ENCODE measurements at places on chromosomes 2 and 18.

- DNase-seq = no peak
These were observed 336.5 kb upstream of the MMADHC start for GRCh38 chr2:149924028-149924427.

DNA sequence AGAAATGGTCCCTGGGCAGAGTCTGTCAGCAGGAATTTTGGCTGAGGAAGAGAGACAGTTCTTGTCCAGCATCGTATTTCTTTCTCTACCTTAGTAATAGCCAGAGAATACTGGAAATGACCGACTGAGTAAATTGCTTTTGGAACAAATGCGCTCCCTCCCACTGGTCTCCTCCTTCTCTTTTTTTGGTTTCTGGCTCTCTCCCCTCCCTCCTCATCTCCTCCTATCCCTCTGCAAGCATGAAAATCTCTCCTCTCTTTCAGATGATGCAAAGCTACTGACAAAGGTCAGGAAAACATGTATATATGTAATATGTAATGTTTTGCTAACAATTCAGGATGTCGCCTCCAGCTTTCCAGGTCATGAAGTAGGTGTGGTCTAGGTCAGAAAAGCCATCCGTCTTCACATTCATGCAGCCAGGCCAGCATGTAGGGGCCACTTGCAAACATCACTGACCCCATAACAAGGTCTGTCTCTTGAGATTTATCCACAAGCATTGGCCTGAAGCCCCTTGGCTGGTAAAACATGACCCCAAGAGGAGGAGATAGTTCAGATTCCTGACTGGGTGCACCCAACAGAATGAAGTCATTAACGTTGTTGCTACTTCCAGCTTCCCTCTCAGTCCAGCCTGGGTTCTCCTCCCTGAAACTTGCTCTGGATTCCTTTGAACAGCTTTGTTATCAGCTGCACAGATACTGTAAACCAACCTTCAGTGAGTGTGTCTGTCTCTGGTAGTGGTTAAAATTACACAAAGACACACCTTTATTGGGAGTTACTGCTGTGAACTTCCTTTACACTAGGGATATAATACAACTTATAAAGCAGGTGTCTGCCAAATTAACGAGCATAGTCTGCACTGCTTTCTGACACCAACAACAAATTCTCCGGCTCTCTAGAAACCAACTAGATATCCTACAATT is 864.4 kb upstream of the KLHL29 start:
- DNase-seq = no peak

DNA sequence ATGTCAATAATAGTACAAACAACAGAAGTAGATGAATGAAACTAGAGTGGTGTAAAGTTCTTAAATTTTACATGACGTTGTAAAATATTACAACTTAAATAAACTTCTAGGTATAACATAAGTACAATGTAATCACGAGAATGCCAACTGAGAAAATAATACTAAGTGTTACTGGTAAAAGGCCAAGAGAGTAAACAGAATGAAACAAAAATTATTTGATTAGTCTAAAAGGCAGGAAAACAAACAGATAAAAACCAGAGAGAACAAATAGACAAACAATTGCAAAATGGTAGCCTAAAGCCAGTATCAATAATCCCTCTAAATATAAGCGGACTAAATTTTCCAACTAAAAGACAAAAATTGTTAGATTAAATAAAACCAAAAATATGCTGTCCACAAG is 71.9 kb downstream of the SMAD2 start:
- no peak for DNase-seq

DNA sequence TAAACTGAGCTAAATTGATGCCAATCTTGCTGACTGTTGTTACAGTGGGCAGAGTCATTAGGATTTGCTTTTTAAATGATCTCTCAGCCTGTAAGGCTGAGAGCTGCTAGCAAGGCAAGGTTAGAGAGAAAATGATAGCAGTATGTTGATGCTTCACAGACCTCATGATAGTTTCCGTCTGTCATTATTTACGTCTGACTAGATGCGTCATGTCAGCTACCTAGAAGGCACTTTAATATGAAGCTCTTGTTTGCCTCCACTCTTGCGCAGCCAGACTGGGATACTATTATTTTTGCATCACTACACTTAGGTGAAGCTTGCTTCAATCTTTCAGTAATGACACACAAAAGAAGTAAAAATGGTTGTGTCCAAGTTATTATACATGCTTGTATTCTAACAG is 313.8 kb downstream of the LNPK start:
- DNase-seq = no peak

GRCh38 chr2:72863046-72863445 is 24.2 kb upstream of the SPR start:
- no peak for DNase-seq

GRCh38 chr2:207109768-207110167 is 56.0 kb downstream of the KLF7 start:
- no peak for DNase-seq

GRCh38 chr2:224022486-224022885 is 16.6 kb downstream of the SERPINE2 start:
- no peak for DNase-seq

DNA sequence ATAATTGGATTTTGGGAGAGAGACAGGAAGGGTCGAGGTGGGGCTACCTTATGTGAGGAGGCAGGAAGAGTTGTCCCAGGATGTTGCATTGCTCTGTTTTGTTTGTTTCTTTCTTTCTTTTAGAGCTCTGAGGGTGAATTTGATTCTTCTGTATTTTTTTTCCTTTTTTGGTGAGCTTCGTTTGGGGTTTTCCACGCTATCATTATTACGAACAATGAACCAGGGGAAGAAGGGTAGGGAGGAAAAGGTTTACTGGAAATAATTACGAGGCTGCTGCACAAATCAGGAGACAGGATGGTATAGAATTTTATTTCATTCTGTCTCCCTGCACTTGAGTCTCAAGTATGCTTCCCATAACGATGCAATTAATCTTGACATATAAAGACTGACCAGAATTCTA is 51.4 kb upstream of the ZNF516 start:
- no peak for DNase-seq

- no peak for DNase-seq
These were observed 258.8 kb downstream of the GLI2 start for GRCh38 chr2:120994301-120994995.

- DNase-seq = no peak
These were observed 97.4 kb downstream of the ADD2 start for GRCh38 chr2:70670626-70671025.

GRCh38 chr2:170739048-170739447 is 23.9 kb downstream of the SP5 start:
- no peak for DNase-seq

GRCh38 chr18:9688036-9688741 is 19.9 kb upstream of the RAB31 start:
- DNase-seq = no peak

DNA sequence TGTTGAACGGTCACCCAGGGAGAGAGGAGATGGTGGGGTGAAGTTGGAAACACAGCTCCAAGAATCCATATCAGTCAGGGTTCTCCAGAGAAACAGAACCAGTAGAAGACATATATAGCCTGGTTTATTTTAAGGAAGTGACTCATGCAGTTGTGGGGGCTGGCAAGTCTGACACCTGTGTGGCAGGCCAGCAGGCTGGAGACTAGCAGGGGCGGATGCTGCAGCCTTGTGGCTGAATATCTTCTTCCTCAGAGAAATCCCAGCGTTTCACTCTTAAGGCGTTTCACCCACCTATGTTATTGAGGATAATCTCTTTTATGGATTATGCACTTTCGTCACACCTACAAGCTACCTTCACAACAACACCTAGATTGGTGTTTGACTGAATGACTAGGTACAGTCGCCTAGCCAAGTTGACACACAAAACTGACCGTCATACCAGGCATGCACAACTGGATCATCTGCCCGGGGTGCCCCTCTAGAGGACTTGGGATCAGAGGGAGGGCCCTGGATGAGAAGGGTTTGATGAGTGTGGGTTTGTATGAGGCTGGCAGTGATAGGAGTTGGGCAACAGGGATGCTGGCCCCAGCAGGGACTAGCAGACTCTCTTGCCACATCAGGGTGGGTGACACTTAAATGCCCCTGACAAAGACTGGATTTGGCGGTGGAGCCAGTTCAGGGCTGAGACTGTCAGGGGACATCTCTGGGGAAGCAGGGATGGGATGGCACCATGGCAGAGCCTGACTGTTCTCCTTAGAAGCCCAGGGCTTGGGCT is 23.4 kb downstream of the MROH2A start:
- DNase-seq = no peak

DNA sequence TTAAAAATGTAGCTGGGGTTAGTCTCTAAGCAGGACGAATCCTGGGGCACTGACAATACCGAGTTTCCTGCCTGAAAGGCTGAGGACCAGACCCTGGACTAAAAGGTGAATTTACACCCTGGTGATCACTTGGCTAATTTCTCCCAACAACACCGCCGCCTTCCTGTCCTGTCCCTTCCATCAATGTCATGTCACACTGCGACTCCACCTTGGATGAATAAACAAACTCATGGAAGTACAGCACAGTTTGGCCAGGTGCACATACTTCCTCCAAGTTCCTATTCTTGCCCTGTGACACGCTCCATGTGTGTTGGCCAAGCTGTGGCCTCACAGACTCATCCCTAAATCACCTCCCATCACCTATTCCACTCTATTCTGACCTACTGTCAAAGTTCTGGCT is 15.9 kb upstream of the GALM start:
- DNase-seq = no peak

GRCh38 chr2:172215172-172215935 is 112.7 kb upstream of the DLX2 start:
- DNase-seq = no peak

DNA sequence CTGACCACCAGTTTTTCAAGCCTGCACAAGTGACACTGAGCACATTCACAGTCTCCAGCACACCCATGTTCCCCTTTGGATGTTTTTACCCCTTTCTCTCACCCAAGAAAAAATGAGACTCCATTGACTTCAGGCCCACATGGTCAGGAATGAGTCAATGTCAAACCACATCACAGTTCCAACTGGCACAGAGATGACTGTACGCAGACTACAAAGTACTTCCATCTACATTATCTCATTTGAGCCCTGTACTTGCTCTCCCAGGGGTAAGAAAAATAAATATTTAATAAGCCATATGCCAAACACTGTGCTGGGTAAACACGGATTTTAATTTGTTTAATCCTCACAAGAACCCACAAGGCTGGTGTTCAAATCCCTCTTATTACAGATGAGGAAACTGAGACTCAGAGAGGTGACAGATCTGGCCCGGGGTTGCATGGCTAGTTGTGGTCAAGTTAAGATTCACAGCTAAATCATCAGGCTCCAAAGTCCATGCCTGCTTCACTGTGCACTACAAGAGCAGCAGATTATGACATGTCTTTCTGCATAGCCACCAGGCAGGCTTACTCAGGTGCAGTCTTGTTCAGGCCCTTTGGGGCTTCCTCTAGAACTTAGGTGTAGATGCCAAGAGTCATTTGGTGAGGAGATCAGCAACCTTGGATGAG is 106.1 kb downstream of the TXNL1 start:
- DNase-seq = no peak

- DNase-seq = no peak
These were observed at the start of gene TEX51 for GRCh38 chr2:126898636-126899035. TEX51 (plus strand) TSS chr2:126898890; CDS start chr2:126898919, 29 bp downstream.

DNA sequence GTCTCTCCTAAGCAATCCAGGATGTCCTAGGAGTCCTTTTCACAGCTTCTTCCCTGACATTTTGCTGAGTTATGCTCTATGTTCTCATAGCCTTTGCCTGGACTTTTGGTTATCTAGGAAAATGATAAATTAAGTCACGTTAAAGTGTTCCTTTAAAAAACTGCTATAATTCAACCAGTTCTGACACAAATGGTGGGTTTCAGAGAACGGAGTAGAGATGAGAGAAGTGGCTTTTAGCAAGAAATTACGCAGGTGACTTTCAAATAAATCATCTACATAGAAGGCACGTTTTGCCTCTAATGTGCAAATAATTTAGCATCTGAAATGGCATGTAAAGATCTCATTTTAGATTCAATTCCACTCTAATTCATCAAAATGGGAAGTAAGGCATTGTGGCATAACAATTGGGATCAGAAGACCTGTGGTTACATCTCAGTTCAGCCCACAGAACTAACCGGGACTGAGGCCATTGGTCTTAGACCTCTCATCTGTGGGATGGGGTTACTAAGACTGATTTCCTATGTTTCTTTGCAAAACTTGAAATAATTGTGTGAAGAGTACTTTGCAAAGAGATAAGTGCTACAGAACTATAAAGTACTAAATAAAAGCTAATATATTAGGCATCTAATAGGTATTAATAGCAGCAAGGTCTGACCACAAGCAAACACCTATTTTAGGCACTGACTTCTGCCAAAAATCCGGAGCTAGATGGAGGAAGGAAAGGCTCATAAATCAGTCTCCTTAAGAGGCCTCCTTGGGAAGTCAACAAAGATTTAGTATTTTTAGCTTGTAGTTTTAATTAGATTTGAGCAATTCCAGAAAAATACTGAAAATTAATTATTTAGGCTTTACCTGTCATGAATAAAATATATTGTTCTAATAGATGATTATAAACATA is 211.4 kb downstream of the PIEZO2 start:
- DNase-seq = no peak

DNA sequence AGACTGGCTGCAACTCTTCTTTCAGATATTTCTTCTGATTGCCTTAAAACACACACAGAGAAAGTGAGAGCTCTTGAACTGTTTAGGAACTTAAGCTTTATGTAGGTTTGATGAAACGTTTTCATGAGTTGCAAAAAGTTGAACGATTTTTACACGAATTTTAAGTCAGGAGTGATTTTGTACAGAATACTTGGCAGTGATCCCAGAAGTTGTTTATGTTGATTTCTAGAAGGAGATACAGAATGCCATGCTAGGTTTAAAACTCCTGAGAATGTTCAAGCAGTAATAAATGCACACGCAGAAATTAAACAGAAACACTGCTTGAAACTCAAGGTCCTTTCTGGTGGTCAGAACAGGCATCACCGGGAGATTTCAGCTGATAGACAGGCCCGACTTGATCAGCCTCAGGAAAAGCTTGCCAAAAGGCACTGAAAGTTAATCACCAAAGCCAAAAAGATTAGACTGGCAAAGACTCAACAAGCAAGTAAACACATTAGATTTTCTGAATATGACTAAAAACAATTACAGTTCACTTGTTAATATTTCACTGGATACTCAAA is 123.1 kb downstream of the SOCS6 start:
- no peak for DNase-seq

GRCh38 chr2:199875400-199875799 is 24.4 kb upstream of the FTCDNL1 start:
- DNase-seq = no peak
